ENCODE measurements at places on chromosomes 11 and 22.

DNA sequence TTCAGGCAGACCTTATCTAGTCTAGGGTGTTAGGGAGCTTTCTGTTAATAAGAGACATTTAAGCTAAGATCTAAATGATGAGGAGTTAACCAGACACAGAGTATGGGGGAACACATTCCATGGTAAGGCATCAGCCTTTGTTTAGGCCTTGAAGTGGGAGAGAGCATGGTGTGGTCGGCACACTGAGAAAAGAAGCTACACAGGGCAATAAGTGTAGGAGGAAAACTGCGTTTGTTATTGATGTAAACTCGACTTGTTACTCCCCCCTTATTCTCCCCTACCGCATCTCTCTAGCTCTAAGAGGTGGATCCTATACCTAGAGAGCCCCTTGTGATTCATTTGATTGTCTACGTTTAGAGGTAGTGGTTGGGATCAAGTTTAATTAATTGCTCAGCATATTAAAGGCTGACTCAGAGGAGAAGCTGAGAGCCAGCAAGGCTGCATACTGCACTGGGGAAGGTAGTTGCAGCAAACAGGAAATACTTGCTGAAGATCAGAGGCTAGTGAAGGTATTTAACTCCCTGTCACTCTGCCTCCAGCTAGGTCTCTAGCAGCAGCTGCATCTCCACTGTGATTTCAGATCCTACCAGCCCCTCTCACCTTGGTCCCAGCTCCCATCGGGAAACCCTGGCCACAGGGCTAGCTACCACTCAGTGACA is 86.8 kb upstream of the TEAD1 start:
- DNase-seq, result no peak

- peak; percentile 79 for DNase-seq
Measured at GRCh38 chr22:38868886-38869381, 3.1 kb downstream of the CBX6 start.

DNA sequence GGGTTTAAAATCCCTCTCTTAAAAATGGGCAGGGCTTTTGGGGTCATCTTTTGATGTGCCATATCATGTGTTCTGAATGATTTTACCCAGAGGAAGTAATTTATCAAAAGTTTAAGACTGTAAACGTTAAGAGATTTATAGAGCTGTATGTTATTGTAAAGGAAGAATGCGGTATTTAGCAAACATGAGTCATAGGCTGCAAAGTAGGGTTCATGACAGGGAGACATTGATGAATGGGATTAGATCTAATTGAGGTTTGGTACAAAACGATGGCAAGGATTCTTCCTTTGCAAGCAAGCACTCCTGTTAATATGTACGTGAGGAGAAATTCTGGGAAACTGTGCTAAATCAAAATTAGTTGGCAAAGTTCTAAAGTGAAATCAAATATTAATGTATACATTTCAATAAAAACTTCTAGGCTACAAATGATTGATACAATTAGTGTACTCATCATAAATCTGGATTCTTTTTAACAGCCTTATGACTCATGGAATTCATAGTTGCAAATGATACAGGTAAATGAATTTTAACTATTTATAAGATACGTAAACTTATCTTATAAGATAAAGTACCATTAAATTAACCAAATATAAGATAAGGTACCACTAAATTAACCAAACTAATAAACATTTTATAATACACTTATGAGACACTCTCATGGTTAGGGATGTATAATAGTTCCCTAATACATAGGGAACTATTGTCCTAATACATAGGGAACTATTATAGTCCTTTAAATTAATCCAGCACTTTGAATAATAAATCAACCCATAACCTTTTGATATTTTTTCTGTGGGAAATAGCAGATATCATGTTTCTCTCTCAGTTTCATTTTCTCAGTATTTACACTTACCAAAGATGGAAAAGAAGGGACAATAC is 58.4 kb downstream of the KIF18A start:
- no peak for DNase-seq

GRCh38 chr11:61173456-61173855 is 12.2 kb upstream of the VPS37C start:
- DNase-seq, result no peak

DNA sequence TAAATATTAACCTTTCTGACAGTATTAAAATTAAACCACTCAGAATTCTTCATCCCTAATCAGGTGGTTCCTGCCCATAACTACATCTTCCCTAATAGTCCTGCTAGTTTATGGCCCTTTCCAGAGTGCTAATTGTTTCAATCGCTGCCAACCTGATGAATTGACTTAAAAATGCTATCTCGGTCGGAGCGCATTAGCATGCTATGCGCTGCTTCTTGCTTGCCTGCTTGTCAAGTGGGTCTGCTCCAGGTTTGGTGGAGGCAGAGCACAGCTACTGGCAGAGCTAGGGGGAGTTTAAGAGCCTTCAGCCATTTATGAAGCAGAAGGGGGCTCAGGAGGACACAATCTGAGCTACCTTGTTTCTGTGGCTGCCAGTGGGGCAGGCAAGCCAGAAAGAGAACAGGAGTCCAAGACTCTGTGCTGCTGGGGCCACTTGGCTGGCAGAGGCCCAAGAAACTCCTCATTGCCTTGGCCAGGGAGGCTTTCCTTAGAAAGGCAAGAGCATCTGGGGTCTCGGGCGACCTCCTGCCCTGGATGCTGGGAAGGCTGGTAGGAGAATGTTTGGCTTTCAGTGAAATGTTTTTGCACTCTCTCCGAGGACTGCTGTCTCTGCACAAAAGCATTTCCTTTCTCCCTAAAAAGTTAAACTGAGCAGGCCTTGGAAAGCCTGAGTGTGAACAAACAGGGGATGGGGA is 62.1 kb upstream of the PHOX2A start:
- no peak for DNase-seq

- DNase-seq, result no peak
Measured at GRCh38 chr11:76074148-76075095, 131.9 kb downstream of the WNT11 start.

DNA sequence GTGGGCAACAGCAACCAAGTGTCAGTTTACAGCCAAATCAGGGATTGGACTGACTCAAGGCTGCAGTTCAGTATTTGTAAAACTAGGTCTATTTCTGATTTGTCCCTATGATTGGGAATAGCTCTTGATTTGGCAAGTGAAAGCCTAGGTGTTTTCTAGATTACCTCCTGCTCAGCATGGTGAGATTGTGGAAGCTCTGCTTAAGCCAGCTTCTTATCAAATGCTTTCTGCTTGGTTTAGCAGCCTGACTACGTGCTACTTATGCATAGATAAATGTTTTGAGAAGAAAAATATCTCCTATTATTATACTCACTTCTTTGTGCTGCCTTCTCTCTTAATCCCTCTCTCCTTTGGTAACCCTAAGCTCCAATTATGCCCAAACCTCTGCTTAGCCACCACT is 86.3 kb upstream of the AMOTL1 start:
- no peak for DNase-seq

GRCh38 chr11:11450744-11451362 is 97.8 kb upstream of the CSNK2A3 start:
- DNase-seq, result no peak

DNA sequence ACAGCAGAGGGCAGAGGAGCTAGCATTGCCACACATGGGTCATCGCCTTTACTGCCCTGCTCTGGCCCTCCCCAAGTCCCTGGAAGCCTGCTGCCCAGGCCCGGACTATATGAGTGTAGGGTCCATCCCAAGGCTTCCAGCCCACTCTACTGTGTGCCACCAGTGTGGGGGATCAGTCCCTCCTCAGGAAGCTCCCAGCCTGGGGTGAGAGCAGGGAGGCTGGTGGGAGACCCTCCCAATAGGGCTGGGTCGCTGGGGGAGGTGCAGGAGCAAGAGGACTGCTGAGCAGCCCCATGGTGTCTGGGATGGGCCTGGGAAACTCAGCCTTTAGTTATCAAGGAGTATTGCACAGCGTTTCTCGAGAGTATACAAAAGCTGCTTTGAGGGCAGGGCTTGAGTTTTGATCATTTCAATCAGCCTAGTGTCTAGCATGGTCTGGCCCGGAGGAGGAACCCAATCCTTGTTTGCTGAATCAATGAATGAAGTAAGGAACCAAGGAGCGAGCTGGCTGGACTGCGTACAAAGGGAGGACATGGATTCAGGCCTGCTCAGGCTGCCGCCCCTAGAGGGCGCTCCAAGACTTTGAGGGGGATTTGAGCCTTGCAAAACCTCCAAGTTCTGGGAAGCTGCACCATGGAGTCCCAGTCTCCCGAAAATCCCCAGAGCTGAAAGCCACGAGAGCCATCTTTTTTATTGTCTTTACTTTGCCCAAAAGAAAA is 89.0 kb upstream of the PARVA start:
- no peak for DNase-seq

DNA sequence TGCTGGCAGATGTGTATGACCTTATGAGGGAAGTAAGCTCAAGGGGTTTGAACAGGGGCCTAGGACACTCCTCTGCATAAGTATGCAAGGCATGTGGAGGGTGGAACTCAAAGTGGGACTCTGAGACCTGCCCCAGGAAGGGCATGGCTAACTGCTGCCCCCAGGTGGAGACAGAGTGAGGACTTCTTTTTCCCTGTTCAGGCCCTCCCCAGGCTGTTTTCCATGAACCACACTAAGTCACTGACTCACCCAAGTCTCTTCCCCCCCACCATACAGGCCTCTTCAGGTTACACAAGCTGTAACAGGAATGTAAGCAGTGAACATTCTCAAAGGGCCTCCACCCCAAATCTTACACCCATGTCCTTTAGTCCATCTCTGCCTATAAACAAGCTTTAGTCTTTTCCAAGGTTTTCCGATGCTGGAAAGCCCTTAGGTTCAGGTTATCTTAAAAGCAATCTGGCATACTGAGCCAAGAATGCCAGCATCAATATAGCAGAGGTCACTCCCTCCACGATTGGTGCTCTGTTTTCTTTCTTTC is 13.1 kb downstream of the EEF1G start:
- DNase-seq, result no peak
